Thymus (tissue), 14 donors: ENCODE measurements at places on chromosomes 16 and 17.
A peak's percentile ranks its signal among the peaks of the same experiment; 100 is the strongest.

DNA sequence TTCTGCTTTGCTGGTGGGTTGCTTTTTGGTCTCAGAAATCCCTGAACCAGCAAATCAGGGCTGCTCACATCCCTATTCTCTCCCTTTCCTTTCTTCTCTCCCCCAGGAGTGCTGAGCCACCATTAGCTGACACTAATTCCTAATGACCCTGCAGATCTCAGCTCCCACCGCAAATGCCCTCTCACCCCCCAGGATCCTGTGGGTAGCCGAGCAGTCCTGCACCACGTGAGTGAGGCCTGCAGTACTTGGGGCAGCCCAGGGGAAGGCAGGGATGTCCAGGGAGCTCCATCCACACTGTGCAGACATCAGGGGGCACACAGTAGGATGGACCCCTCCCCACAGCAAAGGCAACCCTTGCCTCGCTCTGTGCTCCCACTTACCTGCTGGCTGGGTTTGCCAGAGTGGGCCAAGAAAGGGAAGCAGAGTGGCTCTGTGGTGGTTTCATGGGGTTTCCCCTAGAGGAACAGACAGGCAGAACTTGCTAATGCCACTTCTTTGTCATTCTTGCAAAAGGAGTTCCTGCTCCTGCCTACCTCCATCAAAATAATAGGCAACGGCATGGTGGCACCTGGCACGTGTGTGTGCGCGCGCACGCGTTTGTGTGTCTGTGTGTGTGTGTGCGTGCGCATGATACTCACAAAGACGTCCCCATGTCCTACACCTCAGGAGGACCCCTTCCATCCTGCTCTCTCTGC is 135.6 kb downstream of the GAS7 start:
- DNase-seq, result no peak

DNA sequence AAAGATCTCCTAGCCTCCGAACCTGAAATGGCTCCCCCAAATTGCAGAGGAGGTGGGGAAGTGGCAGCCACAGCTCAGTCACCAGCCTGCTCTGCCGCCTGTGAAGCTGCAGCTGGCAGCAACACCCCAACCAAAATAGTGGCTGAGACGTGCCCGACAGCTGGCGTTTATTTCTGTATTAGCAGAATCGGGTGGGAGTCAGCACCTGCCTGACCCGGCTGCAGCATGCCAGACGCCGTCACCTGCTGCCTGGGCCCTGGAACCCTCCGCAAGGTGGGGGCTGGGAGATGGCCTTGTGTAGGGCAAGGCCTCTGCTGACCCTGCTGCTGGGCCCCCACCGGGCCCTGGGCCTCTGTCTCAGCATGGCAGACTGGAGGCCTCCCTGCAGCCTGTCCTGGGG is 17.5 kb upstream of the PABPN1L start:
- no peak for DNase-seq

DNA sequence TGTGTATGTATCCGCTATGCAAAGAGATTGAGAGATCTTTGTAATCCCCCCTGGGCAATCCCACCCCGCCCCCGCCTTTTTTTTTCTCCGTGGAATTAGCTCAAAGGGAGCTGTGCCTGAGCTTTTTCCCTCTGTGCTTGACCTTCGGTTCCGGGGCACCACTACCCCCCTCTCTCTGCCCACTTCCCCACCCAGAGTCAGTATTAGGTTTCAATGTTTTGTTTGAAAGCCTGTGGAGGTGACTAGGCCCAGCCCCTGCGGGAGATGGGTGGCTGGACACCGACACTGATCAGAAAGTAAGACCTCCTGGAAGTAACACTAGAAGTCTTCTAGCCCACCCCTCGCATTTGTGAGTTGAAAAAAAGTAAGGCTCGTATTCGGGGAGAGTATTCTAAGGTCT is 7.0 kb downstream of the CBLN1 start:
- DNase-seq, result no peak

DNA sequence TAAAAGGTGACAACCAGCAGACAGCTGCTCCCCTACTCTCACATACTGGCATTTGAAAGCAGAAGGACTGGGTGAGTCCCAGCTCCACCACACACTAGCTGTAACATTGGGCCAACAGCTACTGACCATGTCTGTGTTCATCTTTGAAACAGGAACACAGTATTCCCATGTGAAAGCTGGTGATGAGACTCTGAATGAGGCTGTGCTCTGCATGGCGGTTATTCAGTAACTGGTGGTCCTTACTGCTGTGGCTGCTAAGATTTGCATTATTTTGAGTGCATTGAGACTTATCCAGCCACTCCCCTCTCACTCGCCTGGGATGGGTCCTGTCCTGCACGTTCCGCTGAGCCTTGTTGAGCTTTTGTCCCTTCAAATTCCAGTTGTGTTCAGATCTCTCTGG is 342.9 kb downstream of the FOXL1 start:
- DNase-seq, result no peak

DNA sequence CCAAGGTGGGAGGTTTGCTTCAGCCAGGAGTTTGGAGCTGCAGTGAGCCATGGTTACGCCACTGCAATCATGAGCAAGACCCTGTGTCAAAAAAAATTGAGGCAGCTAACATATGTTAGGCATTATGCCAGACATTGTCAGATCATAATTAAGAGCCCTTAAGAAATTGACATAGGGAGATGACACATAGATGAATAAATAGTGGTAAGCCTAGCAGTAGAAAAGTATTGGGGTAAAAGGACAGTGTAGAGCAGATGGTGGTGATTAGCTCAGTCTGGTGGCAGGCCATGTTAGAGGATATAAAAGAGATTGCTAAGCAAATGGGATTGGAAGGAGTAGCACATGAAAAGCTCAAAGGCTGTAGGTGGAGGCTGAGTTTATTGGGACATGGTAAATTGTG is 22.6 kb downstream of the SRCAP start:
- DNase-seq, result no peak

DNA sequence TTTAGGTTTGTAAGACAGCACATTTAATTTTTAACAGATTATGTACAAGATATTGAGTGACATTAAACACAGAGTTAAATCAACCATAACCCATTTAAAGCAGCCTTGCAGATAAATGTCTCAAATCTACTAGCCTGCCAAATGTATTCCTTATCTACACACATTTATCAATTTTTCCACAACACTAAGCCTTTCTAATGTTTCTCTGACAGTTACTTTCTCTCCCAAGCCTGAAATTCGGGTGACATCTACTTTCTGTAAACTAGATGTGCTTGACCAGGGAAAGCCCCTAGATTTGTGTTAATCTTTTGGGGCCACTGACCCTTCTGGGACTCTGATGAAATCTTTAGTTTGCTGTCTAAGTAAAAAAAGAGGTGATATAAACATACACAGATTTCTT is 69.0 kb downstream of the CDH13 start:
- DNase-seq, result no peak

GRCh38 chr17:44037471-44037870 is 22.7 kb upstream of the TMEM101 start:
- no peak for DNase-seq

- DNase-seq, result no peak
These were observed 4.2 kb upstream of the CCNF start for GRCh38 chr16:2425008-2425518.

GRCh38 chr17:66268247-66268927 is 34.0 kb upstream of the PRKCA start:
- DNase-seq, result no peak

DNA sequence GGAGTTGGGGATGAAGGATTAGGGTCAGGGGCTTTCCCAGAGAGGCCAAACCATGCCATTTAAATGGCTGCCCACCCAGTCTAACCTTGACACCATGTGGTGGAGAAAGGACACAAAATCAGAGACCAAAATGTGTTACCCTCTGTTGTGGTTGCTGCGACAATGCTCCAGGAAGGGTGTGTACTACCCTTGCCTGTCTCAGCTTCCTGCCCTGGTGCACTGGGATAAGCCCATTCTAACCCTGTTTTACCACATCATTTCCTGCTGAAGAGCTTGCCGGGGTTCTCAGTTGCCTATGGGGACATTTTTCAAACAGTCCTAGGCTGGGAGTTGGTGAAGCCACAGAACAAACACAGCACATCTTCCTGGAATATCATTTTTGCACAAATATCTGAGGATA is 4.9 kb downstream of the OR4D1 start:
- DNase-seq, result peak; percentile 59

DNA sequence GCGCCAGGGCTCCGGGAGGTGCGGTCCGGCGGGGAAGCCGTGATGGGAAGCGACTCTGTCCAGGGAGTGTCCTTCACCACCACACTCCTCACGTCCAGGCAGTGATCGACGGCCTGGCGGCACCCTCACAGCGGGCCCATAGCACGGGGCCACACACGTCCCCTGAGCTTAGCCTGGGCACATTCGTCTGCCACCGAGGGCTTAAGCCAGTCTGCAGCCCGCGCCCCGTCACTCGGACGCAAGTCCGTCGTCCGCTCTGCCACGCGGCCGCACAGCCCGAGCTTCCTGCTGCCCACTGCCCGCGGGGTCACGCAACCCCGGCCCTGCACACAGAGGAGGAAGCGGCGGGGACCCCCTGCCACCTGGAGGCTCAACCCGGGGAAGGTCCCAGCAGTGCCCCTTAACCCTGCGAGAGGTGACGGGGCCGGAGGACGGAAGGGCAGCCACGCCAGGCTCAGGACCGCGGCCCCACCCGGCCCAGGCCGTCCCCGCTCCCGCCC is 3.0 kb upstream of the TBX2 start:
- no peak for DNase-seq

GRCh38 chr17:73972056-73972455 is 231.4 kb upstream of the RPL38 start:
- no peak for DNase-seq

DNA sequence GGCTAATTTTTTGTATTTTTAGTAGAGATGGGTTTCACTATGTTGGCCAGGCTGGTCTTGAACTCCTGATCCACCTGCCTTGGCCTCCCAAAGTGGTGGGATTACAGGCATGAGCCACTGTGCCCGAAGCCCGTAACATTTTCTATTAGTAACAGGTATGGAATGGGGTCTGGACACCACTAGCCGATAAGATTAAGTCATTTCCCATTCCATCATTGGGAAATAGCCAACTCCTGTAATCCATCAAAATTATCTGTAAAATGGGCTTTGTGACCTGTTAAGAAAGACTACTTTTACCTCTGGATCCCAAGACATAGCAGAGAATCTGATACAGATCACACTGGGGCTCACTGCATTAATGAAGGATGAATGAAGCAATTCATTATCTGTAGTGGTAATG is 3.9 kb upstream of the LUC7L3 start:
- no peak for DNase-seq

DNA sequence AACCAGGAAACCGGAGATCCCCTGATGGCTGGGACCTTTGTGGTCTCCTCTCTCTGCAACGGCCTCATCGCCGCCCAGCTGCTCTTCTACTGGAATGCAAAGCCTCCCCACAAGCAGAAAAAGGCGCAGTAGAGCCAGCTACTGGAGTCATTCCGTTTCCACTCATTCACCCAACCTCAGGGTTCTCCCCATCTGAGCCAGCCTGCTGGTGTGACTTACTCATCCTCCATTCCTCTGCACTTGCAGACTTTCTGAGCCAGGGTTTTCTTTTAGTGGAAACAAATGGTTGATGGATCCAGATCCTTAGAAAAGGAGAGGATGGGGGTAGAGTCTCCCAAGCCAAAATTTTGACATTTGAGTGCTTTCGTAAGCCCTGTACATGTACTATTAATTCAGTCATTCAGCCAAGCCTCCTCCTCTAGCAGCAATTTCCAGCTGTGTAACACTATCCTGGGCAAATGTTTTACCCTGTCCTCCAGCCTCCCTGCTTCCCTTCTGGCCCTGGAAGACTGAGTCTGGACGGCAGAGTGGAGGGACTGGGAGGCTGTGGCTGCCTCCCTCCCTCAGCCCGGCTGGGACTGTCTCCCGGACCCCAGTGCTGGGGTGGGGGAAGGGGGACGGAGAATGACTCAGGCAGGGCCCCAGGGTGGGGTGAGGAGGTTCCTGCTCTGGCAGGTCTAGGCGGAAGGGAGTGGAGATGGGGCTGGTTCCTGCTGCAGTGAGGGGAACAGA is 2.3 kb downstream of the SOX15 start:
- no peak for DNase-seq

- DNase-seq, result no peak
These were observed 10.0 kb downstream of the TPPP3 start for GRCh38 chr16:67383284-67383683.

GRCh38 chr16:67825119-67825518 is 17.0 kb upstream of the THAP11 start:
- no peak for DNase-seq

GRCh38 chr17:66691644-66692420 is 143.1 kb upstream of the CACNG5 start:
- no peak for DNase-seq

- DNase-seq, result no peak
These were observed 23.4 kb upstream of the MPRIP start for GRCh38 chr17:17018612-17019429.

DNA sequence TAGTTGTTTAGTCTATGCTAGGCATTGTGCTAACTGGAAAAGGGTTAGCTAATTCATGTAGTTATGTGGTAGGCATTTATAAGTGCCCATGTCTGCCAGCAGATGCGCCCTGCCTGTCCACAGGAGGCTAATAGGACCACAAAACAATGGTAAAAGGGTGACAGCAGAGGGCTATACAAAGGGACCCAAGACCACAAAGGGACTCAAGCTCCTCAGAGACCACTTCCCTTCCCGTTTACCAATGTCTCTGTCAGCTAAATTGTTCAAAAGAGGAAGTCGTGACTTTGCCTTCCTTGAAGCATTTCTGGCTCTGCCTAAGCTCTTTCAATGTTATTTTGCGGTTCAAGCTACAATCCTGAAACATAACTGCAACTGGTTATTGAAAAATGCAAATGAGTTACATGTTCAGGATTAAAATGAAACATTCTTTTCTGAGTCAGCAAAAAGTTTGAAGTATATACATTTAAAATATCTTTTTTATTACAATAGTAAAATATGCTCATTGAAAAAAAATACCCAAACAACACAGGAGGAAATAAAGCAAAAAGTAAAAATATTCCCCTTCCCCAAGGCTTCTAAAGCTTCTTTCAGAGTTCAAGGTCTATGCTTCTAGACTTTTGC is 149.2 kb downstream of the MAF start:
- DNase-seq, result peak; percentile 21

DNA sequence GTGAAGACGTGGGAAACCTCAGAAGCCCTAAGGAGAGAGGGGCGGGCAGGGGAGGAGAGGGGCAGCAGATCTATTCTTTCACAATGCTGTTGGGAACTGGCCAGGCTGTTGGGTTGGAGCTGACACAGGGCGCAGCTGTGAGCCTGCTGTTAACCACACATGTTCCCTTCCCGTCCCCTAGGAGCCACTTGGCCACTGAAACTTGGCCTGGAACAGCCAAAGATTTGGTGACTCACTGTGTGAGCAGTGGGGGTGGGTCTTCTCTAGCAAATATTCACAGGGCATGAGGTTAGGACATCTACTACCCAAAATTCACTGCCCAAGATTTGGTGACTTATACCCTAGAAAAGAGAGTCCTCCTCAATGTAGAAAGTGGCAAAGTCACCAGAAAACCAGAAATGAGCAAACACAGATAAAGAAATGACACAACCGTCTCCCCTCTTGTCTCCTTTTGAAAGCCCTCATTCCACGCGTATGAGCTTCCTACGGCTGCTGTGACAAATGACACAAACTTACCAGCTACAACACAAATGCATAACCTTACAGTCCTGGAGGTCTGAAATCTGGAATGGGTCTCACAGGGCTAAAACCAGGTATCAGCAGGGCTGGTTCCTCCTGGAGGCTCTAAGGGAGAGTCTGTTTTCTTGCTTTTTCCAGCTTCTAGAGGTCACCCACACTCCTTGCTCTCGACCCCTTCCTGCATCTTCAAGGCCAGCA is 6.3 kb downstream of the TBC1D16 start:
- DNase-seq, result no peak
